Frontal cortex (tissue), 4 donors: ENCODE measurements at places on chromosomes 6 and 20.

GRCh38 chr6:50837589-50838445 is 19.1 kb downstream of the TFAP2B start:
- no peak for DNase-seq

DNA sequence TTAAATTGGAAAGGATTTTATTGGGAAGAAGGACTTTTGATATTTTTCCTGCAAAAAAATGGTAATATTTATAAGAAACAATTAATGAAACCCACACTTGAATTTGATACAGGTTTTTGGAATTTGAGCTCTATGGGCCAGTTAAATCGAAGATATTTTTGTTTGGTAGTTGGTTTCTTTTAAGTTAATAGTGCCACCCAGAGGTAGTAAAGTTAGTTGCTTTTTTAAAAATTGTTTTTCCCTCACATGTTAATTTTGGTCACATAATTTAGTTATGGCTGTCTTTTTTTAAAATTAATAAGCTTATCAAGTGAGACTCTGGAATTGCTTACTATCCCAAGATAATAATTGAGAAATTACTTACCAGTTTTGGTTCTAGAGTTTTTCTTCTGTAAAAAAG is 7.1 kb downstream of the PRIM2 start:
- no peak for DNase-seq

DNA sequence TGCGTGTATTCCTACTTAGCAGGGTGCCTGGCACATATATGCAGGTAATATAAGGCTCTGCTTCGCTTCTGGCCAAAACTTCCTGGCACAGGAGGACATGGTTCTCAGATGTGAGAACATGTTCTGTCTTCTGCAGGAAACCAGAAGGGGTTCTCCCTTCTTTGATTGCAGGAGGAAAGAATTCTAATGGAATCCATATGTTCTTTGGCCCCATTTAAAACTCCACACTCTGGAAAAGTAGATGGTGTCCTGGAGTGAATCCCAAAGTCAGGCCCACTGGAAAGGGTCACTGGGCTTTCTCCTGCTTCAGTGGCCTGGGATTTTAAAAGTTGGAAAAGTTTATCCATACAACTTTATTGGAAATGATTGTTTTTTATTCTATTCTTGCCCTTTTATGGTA is 16.4 kb upstream of the CYP24A1 start:
- no peak for DNase-seq

DNA sequence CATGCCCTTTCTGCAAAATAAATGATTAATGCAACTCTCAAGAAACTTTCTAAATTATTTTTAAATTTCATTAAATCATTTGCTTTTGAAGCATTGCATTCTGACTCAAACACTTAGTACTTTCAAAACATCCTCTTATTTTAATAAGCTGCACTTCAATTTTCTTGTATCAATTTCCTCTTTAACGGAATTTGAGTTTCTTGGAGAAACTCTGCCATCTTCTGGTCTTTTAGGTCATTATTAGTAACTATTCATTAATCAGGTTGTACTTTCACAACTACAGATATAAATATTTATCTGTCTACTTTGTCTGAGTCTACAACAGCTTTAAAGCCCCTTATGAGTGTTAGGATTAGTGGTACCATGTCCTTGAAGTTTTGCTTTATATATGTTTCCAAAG is 30.2 kb downstream of the TMX4 start:
- DNase-seq = no peak

- no peak for DNase-seq
These were observed 78.7 kb downstream of the CDH26 start for GRCh38 chr20:60036746-60037499.

- no peak for DNase-seq
These were observed 139.9 kb downstream of the KCNQ5 start for GRCh38 chr6:72761761-72762160.

DNA sequence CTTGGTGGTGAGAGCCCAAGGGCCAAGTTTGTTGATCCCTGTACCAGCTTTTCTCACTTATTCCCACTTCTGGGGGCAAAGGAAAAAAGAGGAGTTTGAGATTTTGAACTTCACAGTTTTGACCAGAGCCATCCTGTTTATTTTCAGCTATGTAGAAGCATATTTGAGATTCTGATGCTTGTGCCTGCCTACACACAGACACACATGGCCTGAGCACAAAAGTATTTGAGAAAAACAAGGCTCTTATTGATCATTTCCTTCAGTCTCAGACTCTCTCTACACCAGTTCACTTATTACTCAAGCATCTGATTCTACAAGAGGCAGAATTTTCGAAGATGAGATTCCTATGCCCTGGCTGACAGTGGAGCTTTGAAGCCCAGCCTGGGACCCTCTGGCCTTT is 100.7 kb downstream of the TCP11 start:
- DNase-seq = no peak

DNA sequence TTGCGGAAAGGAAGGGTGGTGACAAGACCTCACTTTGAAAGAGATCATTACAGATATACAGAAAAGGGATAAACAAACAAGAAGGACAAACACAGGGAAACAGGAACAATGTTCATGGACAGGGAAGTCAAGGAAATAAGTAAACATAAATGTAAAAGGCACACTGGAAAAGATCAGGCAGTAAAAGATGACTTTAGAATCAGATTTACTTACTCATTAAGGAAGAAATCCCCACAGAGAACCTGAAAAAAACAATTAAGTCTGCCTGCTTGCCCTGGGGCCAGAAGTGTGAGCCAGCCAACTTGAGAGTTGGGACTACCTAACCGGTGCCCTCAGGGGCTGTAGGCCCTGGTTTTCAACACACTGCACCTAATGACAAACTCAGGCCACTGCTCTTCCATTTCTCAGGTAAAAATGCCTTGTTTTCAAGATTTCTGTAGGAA is 1.7 kb downstream of the APMAP start:
- DNase-seq = no peak
